ENCODE measurements at places on chromosomes 1 and 21.
A peak's percentile ranks its signal among the peaks of the same experiment; 100 is the strongest.

GRCh38 chr21:37886120-37886519 is 30.1 kb downstream of the KCNJ6 start:
- no peak for DNase-seq

DNA sequence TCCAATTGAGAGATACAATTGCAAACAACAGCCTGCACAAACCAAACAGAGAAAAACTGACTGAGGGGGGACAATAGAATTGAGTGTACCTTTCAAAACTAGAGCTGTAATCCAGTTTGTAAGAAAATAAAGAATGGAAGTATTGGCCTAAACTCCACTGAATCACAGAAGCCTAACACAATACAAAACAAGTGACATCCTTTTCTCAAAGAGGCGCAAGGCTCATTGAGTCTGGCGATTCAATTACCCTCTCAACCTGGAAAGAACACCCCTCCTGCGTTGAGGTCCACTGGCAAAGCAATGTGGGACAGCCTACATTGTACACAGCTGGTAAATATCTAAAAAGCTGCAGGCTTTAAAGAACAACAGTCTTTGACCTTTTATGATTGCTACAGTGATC is 182.6 kb downstream of the DPYD start:
- DNase-seq: no peak

- DNase-seq: peak; percentile 42
Observed at GRCh38 chr1:22457345-22457744, 5.7 kb downstream of the ZBTB40 start.

DNA sequence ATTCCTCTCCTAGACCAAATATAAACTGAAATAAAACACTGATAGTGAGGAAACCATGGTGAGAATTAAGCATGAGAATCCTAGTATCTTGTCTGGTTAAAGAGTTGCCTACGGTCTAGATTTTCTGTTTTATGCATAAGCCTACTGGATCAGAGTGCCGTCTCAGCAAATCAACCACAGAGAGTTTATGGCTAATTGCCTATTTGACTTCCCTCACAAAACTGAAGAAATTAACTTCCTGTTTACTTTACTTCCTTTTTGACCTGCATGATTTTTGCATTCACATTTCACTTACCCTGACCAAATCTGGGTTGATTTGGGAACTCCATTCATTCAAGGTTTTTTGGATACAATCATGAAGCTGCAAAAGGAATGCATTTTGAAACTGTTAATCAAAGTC is 5.0 kb downstream of the GCLM start:
- peak; percentile 11 for DNase-seq

DNA sequence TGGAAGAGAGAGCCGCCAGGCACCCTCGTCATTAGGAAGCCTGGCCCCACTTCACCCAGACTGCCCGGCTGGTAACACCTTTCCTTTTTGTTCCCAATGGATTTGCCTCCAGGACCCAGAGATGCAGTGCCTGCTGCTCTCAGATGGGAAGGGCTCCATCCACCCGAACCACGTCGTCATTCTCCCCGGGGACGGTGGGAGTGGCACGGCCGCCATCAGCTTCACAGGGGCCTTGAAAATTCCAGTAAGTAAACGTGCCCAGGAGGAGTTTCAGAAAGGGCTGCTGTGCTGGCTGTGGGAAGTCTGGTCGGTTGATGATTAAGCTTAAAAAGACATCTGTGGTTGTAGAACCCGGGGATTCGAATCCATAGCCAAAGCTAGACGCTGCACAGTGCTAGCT is 45.2 kb downstream of the SLC37A1 start:
- DNase-seq: no peak

DNA sequence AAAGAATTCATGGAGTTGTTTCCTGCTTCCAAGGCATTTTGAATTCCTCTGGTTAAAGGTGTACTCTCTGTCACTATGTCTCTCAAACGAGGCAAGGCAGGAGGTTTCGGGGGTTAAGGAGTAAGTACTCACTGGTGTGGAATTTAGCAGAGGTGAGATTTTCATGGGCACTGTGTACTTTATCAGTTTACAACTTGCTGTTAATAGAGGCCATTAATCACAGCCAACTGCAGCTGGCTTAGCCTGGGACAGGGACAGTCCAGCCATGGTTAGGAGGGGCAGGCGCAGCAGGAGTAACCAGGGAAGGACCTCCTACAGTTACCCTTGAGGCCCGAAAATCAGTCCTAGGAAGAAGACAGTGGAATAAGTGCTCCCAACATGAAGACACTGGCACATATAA is 18.1 kb upstream of the TMEM9 start:
- DNase-seq: no peak

GRCh38 chr1:30572192-30572591 is 151.2 kb downstream of the MATN1 start:
- DNase-seq: no peak

DNA sequence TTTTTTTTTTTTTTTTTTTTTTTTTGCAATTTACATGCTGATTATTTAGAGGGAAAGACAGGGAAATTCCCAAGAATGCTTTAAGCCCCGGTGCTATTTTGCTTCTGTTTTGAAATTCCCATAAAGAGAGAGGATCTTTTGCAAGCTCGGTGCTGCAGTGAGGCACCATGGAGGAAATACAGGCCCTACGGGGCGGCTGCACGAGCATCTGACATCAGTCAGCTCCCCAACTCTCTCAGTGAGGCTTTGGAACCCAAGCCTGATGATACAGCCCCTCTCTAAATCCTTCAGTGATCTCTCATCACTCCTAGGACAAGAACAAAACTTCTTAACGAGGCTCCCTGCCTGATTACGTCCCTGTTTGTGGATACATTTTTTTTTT is 791 bp upstream of the CHI3L1 start:
- DNase-seq: no peak

DNA sequence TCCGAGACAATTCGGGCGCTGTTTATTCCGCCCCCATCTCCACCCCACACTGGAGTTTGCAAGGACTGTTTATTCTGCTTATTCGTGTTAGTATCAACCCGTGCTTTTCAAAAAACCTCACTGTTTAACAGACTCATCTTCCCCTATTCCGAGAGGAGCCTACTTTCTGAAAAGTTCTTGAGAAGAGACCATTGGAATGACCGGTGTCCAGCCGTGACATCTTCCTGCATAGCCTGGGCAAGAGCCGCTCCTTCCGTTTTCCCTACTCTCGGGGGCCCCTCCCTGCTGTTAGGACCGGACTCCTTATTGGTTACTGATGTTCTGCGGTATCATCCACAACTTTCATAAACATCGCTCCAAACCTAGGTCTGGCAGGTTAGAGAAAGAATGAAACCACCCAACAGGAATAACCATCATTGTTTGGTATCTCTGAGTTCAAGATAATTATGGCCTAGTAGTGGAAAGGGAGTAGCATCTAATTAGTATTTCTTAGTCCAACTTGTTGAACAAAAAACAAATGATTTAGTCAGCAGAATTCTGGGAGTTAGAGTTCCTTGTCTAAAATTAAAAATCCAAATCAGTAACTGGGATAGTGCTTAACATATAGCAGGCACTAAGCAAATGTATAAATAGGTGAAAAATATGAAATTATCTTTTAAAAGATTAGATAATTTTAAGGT is 837 bp downstream of the STXBP3 start:
- DNase-seq: peak; percentile 86

- DNase-seq: no peak
Observed at GRCh38 chr21:39720126-39720778, 24.7 kb upstream of the IGSF5 start.

DNA sequence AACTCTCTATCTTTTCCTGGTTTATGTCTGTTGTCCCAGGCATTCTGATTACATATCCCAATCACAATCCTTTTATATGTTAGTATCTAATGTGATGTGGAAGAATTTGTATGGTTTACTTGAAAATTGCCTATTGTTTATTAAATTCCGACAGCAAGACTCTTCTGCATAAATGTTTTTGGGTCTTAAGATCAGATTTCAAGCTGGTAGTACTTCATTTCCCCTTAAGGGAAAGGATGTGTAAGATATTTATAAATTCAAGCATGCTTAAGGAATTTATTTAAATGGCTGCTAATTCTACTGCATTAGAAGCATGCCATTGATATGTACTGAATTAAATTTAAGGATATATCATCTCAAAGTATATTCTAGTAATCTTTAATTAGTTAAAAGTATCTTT is 20.4 kb upstream of the GPR88 start:
- DNase-seq: no peak

DNA sequence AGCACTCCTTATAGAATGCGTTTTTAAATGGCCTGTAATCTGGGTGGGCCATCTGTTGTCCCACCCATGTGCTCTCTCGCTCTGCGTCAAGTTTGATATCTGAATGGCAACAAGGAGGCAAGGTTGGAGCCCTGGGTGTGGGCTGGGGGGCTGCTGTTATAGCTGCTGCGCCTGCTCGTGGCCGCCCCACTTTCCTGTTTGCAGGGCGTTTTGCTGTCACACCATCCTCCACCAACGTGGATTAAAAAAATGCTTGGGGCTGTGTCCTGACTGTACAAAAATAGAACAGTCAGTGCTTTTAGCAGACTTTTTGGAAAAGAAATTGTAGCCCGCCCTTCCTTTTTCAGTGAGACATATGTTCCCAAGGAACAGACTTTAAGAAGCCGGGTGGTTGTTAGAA is 25.4 kb downstream of the UMODL1 start:
- no peak for DNase-seq

DNA sequence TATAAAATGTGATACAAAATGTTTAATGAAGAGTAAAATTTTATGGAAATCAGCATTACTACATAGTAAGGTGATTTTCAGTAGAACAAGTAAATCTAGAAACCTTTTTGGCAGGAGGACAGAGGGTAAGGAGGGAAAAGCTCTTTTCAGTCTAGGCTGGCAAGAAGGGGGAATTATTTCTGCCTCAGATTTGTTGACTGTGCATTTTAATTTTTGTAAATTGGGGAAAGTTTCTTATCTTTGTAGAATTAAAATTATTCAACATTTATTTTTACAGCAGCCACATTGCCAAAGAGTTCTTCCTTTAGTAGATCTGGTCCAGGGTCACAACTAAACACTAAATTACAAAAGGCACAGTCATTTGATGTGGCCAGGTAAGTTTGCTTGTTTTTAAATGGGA is 109.2 kb downstream of the ITSN1 start:
- DNase-seq: no peak

DNA sequence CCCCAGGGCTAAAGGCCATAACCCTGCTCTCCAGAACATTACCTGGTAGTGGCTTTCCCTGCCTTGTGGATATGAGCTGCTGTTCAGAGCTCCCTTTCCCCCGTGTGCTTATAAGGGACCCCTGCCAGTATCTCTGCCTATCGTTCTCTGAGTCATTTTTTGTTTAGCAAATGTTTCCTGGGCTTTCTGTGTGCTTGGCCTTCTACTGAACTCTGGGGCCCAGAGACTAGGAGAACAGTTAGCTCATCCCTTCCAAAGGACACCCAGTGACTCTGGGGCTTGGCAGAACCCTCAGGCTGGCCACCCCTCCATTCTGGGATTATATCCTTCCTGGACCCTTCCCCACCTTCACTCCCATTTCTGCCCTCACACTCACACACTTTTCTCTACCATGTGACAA is 80.8 kb upstream of the POU3F1 start:
- peak; percentile 7 for DNase-seq

DNA sequence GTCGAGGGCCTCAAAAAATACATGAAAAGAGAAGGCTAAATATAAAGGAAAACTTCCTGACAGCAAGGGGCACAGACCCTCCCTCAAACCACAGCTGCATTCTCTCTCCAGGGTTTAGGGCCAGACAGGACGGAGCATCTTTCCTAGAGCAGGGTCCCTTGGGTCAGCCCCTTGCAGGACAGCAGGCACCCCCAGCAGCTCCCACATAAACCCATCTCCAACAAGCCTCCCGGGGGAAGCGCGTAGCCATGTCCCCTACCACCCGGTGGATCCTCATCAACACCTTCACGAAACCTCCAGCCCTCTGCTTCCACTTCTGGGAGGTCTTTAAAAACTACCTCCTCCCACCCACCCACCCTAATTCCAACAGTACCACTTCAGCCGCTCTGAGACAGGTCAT is 59.5 kb downstream of the CD46 start:
- DNase-seq: no peak

DNA sequence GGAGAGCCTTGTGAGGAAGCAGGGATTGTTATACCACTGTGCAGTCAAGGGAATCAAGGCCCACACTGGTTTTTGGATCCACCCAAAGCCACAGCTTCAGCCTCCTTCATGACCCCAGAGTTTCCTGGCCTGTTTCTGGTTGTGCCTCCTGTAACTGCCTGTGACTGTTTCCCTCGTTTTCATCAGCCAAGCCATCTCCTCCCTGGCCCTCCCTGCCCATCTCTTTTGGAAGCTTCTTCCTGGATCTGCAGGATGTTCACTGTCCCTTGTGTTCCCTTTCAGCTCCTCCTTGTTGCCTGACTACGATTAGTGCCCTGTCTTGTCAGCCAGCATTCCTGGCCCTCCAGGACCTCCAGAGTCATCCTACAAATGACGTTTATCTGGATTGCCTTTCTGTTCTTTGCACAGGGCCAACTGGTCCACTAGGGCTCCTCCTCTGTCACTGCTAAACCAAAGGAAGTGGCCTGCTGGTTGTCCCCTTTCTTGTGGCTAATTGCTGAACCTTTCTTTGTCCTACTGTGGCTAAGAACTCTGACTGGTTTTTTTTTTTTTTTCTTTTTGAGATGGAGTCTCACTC is 17.9 kb downstream of the SFT2D2 start:
- DNase-seq: no peak

GRCh38 chr1:90973897-90974798 is 47.7 kb downstream of the ZNF644 start:
- peak; percentile 56 for DNase-seq

- DNase-seq: peak; percentile 73
Observed at GRCh38 chr1:162916407-162916806, 55.4 kb upstream of the CCDC190 start.

DNA sequence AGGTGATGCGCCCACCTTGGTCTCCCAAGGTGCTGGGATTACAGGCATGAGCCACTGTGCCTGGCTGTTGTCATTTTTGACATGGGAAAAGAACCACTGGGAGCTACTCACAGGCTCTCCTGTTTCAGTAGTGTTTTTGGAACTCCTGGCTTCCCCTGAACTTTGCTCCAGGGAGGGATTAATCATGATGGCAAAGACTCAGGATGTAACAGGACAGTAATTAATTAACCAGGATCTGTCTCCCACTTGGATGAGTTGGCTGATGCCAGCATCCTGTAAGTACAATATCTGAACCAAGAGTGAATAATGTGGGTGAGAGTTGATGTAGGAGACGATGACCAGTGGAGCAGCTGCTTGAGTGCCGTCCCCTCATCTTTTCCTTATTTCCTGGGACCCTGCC is 4.9 kb downstream of the SFT2D2 start:
- DNase-seq: no peak

GRCh38 chr1:12184008-12184681 is 17.4 kb downstream of the TNFRSF1B start:
- DNase-seq: peak; percentile 71

GRCh38 chr1:99766378-99766800 is at the start of gene FRRS1:
Gene FRRS1 (minus strand): TSS chr1:99766635. CDS start chr1:99748768, 17,867 bp downstream.
- peak; percentile 60 for DNase-seq
